ENCODE measurements at places on chromosomes 2 and 18. TPM values are rescaled to one million over a fixed set of nuclear protein-coding genes. Genes with fewer than 3 reads are reported as not detected.

DCDC2C gene
- not detected for total RNA-seq

GAREM2 gene
- total RNA-seq: 2.4 TPM

MOGAT1 gene
- not detected for total RNA-seq

FEV gene
- total RNA-seq: not detected

REEP1 gene
- total RNA-seq: 0.07 TPM

LYPD6 gene
- total RNA-seq: 0.07 TPM

CTAGE1 gene
- total RNA-seq: 0.07 TPM

CAMKMT gene
- 7.4 TPM for total RNA-seq

Measured in smooth muscle cell of the pulmonary artery (primary cell).